ENCODE measurements at places on chromosomes 4 and X.

DNA sequence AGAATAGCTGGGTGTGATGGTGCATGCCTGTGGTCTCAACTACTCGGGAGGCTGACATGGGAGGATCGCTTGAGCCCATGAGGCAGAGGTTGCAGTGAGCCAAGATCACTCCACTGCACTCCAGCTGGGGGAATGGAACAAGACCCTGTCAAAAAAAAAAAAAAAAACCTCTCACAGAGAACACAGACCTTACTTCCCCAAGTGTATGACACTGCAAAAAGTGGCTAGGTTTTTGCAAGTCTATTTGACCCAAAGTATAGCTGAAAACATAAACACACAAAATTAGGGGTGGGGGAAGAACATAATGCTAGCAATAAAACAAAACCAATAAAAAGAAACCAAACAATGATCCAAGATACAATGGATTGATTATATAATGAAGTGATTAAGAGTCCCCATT lies 6.7 kb downstream of the LAMP2 start:
- H3K4me1 ChIP-seq = peaks cover 67% of the 10 kb centered on the region
- no peaks in the 10 kb centered on the region for H3K36me3 ChIP-seq
- no peak overlapping the region for H3K4me3 ChIP-seq
- H3K27ac ChIP-seq = peak overlapping the region; percentile 48
- no peak for DNase-seq
- no peaks in the 10 kb centered on the region for H3K27me3 ChIP-seq

DNA sequence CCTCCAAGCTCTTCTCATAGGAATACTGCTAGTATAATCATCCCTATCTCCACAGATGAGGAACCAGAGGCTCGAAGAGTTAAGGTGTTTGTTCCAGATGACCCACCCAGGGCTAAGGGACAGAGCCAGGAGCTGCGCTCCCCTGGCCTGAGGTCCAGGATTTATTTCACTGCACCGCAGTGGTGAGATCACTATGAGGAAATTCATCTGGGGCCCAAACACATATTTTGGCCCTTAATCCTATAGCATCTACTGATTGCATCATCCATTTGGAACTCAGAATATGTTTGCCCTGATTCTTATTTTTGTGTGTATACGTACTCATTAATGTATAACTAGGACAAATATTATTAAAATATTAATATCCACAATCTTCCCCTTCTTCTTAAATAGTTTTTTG lies 100.1 kb upstream of the RBPJ start:
- no peaks in the 10 kb centered on the region for H3K36me3 ChIP-seq
- no peak overlapping the region for H3K27ac ChIP-seq
- H3K4me1 ChIP-seq = no peaks in the 10 kb centered on the region

- no peak overlapping the region for H3K27ac ChIP-seq
- no peaks in the 10 kb centered on the region for H3K27me3 ChIP-seq
- H3K4me1 ChIP-seq = no peaks in the 10 kb centered on the region
- no peaks in the 10 kb centered on the region for H3K36me3 ChIP-seq
- no peak for DNase-seq
Measured at GRCh38 chr4:101163936-101164335, 183.4 kb downstream of the PPP3CA start.

DNA sequence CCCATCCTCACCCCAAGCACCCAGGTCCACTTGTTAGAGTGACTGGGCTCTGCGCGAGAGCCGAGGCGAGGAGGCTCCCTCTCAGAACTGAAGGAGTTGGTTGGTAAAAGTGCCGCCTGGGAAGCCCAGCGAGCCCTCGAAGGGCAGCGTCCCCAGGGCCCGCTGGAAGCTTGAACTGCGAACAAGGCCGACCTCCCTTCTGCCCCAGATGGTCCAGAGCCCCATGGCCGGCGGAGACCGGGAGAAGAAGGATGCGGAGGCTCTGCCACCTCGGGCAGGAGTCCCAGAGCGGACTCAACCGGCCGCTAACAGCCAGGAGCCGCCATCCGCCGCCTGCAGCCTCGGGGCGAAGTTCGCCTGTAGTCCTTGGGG lies 116.3 kb upstream of the TEX13C start:
- H3K27me3 ChIP-seq = peaks cover 71% of the 10 kb centered on the region
- no peaks in the 10 kb centered on the region for H3K36me3 ChIP-seq
- peak overlapping the region; percentile 37 for H3K4me3 ChIP-seq

- no peak overlapping the region for H3K4me3 ChIP-seq
- no peaks in the 10 kb centered on the region for H3K36me3 ChIP-seq
- no peak overlapping the region for H3K27ac ChIP-seq
- DNase-seq = no peak
- no peaks in the 10 kb centered on the region for H3K4me1 ChIP-seq
Measured at GRCh38 chrX:120000490-120001246, 57.1 kb upstream of the NKAP start.

DNA sequence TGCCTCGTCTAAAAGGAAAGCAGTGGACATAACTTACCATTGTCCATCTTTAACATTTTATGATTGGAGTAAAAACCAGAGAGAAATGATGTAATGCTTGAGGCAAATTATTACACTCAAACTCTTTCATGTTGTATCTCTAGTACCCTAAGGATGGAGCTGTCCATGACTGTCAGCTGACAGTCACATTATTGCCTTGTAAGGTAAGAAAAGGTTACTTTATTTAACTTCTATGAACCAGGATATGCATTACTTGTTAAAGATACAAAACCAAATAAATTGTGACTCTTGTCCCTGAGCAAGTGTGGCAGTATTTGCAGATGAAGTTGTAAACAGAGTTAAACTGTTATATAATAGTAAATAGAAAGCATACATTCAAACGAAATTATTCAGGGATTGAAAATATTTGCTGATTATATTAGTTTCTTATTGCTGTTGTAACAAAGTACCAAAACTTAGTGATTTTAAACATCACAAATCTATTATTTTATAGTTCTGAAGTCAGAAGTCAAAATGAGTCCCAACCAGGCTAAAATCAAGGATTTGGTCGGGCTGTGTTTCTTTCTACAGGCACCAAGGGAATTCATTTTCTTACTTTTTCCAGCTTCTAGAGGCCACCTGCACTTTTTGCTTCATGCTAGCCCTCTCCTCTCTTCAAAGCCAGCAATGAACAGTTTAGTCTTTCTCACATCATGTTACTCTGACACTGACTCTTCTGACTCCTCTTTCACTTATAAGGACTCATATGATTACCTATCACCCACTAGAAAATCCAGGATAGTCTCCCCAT lies 113.8 kb downstream of the CEP44 start:
- DNase-seq = no peak
- no peak overlapping the region for H3K4me3 ChIP-seq
- H3K4me1 ChIP-seq = no peaks in the 10 kb centered on the region
- H3K27ac ChIP-seq = no peak overlapping the region

GRCh38 chr4:89254847-89255246 lies 52.8 kb downstream of the GPRIN3 start:
- no peaks in the 10 kb centered on the region for H3K36me3 ChIP-seq
- no peaks in the 10 kb centered on the region for H3K4me1 ChIP-seq
- no peak for DNase-seq
- H3K27me3 ChIP-seq = no peaks in the 10 kb centered on the region
- H3K4me3 ChIP-seq = no peak overlapping the region

DNA sequence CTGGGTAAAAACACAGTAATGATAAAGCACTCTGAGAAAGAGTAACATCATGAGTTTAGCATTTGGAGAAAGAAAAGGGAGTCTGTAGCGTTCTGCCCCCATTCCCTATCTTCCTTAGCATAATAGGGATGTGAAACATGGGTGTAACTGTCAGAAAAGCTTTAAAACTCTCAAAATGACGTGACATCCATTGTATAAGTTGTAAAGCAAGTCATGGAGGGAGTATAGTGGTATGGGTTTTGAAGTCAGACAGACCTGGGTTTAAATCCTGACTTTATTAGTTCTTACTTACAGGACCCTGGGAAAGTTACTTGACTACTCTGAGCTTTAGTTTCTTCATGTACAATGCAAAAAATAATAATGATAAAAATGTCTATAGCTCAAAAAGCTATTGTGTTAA lies 17.1 kb downstream of the FBXO8 start:
- no peak overlapping the region for H3K27ac ChIP-seq
- no peaks in the 10 kb centered on the region for H3K27me3 ChIP-seq
- no peak overlapping the region for H3K4me3 ChIP-seq
- peaks cover 9% of the 10 kb centered on the region for H3K36me3 ChIP-seq

GRCh38 chr4:25252230-25253070 lies 18.6 kb downstream of the PI4K2B start:
- peak overlapping the region; percentile 57 for H3K27ac ChIP-seq
- H3K4me3 ChIP-seq = no peak overlapping the region
- DNase-seq = no peak
